ENCODE measurements at places on chromosomes 1 and 21. TPM values are rescaled to one million over a fixed set of nuclear protein-coding genes. Genes with fewer than 3 reads are reported as not detected.
A peak's percentile ranks its signal among the peaks of the same experiment; 100 is the strongest.

DNA sequence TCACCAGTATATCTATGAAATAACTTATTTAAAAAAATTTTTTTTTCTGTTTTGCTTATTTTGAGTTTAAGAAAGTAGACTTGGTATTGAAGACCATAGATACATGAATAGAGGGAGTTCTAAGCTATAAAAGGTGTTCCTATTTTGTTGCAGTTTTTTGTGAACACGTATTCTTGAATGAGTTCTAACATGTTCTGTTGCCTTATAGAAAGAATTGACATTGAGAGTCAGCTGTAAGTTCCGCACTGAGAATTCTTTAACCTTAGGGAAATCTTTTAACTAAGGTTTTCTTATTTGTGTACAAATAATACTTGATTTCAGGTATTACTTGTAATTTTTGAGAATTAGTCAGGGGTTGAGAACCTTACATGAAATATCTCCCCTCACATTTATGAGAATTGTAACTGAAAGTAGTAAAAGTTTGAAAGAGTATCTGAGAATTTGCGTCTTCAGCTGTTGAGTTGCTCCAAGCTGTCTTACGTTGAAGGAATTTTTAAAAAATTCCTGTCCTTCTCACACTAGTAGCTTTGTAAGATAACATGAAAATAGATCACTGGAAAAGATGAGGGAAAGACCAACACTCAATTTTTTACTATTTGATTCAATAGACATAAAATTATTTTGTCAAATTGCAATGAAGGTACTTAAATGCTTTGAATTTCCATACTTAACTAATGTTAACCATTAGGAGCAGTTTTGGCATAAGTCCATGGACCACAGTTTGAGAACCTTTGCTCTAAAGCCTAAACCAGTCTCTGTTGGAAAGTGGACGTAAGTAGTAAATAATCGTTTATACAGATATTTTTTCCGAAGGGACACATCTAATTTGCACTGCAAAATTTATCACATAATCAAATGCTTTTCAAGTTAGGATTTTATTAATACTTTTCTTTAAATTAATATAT lies 3.8 kb downstream of the DR1 start:
- no peak for DNase-seq

DNA sequence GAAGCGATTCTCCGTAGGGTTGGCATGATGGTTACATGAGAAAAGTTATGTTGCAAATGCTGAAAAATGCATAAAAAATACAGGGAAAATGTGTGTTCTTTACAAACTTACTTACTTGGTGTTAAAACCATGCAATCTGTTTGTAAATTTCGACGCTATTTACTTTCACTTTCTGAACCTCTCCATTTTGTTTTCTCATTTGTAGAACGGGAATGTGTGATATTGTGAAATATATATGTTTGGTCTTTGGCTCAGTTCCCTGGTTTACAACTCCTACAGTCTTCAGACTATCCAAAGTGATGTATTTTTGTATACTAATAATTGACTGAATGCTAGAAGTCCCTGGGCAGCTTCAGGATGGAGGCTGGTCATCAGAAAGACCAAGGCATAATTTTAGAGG lies 982.3 kb downstream of the ADGRL2 start:
- DNase-seq: no peak

The ESRRG gene
- polyA plus RNA-seq: 2.8 TPM

- DNase-seq: no peak
Measured at GRCh38 chr1:232707142-232707541, 77.2 kb upstream of the SIPA1L2 start.

GRCh38 chr1:183580281-183580682 lies 10.0 kb downstream of the NCF2 start:
- DNase-seq: no peak

The TUFT1 gene
- 30.1 TPM for polyA plus RNA-seq

The S100A14 gene
- 94.9 TPM for polyA plus RNA-seq

The ITSN1 gene
- 44.9 TPM for polyA plus RNA-seq

DNA sequence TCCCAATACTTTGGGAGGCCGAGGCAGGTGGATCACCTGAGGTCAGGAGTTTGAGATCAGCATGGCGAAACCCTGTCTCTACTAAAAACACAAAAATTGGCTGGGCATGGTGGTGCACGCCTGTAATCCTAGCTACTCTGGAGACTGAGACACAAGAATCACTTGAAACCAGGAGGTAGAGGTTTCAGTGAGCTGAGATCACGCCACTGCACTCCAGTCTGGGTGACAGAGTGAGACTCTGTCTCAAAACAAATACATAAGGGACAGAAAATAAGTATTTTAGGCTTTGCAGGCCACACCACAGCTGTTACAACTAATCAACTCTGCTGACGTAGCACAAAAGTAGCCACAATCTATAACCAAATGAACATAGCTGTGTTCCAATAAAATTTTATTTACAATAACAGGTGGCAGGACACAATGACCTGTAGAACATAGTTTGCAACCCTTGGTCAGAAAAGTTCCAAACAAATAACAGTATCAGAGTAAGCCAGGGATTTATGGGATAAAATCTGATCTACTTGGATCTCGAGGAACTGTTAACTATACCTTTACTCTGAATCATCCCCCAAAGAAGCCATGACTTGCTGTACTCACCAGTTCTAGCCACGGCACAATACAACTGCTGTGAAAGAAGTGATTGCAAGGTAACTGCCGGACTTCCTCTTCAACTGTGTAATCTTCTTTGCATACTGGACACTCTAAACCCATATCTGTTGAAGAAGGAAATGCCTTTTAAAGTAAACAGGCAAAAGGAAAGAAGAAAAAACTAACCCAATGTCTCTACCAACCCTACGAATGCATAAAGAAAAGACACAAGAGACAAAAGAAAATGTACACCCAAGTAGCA lies 28.3 kb downstream of the CD160 start:
- DNase-seq: no peak

- no peak for DNase-seq
Measured at GRCh38 chr21:37606549-37606948, 240.0 kb downstream of the DYRK1A start.

- no peak for DNase-seq
Measured at GRCh38 chr1:206803221-206803730, 31.0 kb upstream of the IL10 start.

- DNase-seq: no peak
Measured at GRCh38 chr1:22045604-22046228, 6.8 kb upstream of the CDC42 start.

- peak; percentile 19 for DNase-seq
Measured at GRCh38 chr1:3460672-3461131, 6.2 kb downstream of the ARHGEF16 start.

DNA sequence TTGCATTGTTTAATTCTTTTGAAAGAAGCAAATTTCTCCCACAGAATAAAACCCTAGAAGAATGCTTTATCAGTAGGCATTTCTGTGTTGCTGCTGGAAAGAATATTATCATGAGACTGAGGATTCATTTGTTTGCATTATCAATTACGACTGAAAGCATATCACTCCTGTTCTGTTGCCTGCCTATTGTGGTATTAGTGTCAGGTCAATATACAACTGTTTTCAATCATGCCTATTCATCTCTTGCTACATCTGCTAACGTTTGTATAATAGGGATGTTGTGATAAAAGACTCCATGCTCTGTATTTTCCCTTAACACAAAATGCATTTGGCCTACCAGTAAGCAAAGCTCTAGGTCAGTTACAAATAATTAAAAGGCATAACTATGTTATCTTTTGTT lies 221.5 kb downstream of the PTPRC start:
- no peak for DNase-seq

The HPCA gene
- 1.0 TPM for polyA plus RNA-seq

- no peak for DNase-seq
Measured at GRCh38 chr1:204192589-204193352, 3.5 kb downstream of the KISS1 start.

The C1orf52 gene
- 41.2 TPM for polyA plus RNA-seq

- DNase-seq: no peak
Measured at GRCh38 chr21:36792505-36792967, 93.6 kb downstream of the SIM2 start.

The TMEM200B gene
- polyA plus RNA-seq: 11.0 TPM

- no peak for DNase-seq
Measured at GRCh38 chr1:51284487-51284954, 45.8 kb downstream of the TTC39A start.

GRCh38 chr1:14604414-14604813 lies 5.9 kb downstream of the KAZN start:
- DNase-seq: no peak

DNA sequence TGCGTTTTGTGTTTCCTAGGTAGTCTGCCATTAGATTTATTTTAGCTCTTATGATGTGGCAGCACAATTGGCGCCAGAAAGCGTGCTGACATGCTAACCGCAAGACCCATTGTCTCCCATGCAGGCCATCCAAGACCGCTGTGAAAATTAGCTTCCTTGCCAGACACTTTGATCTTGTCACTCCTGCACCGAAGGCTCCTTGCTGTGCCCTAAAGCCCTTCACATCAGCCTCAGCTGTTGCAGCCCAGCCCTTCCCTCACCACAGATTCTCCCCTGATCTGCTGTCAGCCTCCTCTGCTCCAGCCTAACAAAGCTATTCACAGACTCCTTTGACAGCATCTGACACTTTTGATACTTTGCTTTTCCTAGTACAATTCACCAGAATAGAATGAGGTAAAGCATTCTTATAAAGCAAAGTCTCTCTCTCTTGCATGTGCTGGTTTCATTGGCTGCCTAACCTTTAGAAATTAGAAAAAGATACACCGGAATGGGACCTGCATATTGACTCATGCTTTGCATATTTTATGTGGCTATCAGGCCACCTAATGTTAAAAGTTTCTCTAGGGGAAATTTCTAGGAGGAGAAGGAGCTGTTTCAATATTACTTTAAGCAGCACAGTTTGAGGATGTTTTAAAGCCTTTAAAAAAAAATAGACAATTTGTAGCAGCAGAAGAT lies 280.3 kb upstream of the FMN2 start:
- no peak for DNase-seq

The RGS1 gene
- polyA plus RNA-seq: 4.0 TPM

All from hepatocyte (in vitro differentiated cells).